Renal cortical epithelial cell (primary cell): ENCODE measurements at places on chromosomes 5 and 9. TPM values are rescaled to one million over a fixed set of nuclear protein-coding genes. Genes with fewer than 3 reads are reported as not detected.

GRCh38 chr5:95770830-95771708 lies 39.9 kb downstream of the RHOBTB3 start:
- DNase-seq, result peak; percentile 44

The RNF20 gene
- 19.4 and 47.3 TPM in 2 replicates for total RNA-seq

- DNase-seq, result no peak
These were observed 21.5 kb downstream of the XPA start for GRCh38 chr9:97675655-97676054.

GRCh38 chr9:131289301-131290035 lies at the start of gene PLPP7:
PLPP7 (plus strand) TSS chr9:131289723; CDS start chr9:131289998, 275 bp downstream.
- peak; percentile 55 for DNase-seq

DNA sequence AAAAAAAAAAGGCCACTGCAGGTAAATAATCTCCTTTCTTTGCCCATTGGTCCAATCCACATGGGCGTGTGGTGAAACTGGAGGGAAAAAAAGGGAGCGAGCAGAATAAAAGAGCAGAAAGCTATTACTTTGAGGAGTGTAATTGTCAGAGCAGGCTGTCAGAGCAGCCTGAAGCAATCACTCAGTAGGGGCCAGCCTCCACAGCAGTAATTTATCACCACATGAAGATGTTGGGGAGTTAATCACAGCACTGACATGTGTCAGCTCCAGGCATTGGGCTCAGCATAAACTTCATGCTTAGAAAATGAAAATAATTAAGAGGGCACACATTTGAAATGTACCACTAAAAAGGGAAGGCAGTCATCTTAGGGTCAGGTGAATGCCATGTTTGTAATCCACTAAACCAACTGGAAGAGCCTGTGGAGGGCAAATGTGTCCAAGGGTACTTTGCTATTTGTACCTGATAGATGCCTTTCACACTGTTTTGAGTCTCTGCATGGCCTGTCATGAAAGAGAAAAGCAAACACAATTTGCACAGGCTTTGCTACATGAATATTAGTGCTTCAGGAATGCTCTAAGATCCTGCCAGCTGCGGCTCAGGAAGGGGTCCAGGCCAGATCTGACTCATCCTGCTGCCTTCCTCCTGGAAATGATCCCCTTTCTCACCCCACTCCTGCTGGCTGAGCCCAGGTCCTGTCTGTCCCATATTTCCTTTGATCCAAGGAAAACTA lies 2.9 kb upstream of the PTGER4 start:
- peak; percentile 37 for DNase-seq

GRCh38 chr9:128505414-128505765 lies 871 bp downstream of the GLE1 start:
- DNase-seq, result no peak

The ADRB2 gene
- total RNA-seq, result 2.7 and 7.6 TPM in 2 replicates

- DNase-seq, result no peak
These were observed 5.0 kb downstream of the IL11RA start for GRCh38 chr9:34656992-34657391.

DNA sequence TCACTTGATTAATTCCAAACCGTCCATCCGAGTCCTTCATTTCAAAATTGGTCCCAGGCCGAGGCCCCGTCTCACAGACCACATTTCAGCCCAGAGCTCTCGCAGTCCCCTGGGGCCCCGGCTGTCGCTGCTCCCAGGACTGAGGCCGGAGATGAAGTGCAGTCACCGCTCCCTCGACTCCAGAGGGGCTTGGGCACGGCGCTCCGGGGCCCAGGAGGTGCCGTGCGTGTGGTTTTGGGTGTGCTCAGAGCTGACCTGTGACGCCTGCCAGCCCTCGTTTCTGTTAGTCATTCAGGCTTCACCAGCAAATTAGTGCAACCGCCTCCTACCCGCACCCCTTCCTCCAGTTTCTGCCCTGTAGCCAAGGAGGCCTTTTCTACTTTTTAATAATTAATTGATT lies 48.7 kb upstream of the PHYKPL start:
- DNase-seq, result no peak

DNA sequence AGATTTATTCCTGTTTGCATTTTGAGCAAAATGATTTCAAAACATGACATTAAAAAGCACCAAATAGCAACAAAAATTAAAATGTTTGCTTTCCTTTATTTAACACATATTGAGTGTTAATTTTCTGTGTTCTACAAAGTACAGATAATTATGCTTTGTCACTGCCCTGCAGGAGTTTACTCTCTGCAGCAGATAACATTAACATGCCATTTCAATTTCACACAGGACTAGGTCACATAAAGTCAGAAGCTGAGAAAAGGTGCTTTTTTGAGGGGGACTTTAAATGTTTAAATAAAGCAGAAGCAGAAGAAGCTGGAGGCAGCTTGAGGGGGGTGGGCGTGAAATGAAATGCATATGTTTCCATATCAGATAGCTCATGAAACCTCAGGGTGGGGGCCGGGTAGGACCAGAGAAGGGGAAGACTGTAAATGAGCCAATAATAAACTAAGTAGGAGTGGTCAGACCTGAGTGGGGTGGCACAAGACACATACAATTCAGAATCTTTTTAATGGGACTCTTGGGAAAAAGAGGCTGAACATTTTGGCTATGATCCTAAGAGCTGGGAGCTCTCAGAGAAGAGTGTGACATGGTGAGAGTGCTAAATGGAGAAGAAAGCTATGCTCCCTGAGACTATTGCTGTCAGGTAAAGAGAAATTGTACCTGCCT lies 387.5 kb downstream of the FAM170A start:
- no peak for DNase-seq

DNA sequence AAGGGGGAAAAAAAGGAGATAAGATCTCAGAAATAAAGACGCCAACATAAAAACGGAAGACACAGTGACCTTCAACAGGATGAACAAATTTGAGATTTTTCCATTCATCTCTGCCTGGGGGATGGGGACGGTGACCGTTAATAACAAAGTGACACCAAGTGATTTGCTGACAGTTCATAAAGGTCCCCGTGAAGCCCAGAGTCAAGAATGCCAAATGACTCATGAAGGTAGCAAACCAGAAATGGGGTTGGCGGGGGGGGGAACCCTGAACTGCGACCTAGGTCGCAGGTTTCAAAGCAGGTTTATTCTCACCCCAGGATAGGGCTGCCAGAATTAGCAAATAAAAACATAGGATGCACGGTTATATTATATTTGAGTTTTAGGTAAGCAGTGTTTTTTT lies 21.1 kb upstream of the SHB start:
- DNase-seq, result no peak

DNA sequence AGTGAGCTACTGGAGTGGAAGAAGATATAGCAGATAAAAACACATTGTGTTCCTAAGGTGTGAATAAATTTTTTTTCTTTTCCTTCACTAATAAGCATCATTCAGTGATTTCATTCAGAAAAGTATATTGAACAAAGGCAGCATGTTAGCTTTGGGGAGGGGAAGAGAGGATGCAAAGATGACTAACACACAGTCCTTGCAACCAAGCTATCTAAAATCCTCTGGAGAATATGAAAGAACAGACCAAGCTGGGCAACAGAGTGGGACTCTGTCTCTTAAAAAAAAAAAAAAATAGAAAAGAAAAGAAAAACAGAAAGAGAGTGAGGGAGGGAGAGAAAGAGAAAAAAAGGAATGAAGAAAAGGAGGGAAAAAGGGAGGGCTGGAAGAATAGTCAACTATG lies 22.3 kb upstream of the OMD start:
- no peak for DNase-seq

The RNF180 gene
- total RNA-seq, result 13.0 and 35.2 TPM in 2 replicates

- DNase-seq, result no peak
These were observed 603 bp downstream of the SAXO1 start for GRCh38 chr9:19032406-19032805.

The SARDH gene
- 2.1 and 5.4 TPM in 2 replicates for total RNA-seq

GRCh38 chr9:5587024-5587423 lies 41.9 kb upstream of the RIC1 start:
- DNase-seq, result no peak

DNA sequence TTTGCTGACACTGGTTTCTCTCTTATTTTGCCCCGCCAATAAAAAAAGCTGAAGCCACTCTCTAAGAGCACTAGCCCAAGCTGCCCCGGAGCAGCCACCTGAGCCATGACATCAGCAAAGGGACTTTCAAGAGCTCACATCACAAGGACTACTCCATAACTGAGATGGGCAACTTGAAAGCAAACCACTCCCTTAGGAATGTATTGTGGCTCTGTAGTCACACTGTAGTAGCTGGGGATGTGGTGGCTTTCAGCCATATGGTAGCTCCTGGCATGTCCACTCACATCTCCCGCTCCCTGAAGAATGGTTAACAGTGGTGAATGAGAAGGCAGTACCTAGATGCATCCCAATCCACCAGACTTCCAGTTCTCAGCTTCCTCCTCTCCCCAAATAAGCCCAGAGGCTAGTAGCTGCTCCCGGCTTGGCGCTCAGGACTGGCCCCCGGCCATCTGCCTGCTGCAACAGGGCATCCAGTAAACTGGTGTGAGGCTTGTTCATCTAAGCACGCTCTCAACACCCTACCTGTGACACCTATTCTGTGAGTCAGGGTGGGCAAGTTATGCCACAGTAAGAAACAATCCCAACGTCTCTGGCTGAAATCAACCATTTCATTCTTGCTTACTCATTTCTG lies 63.7 kb downstream of the S1PR3 start:
- DNase-seq, result no peak

DNA sequence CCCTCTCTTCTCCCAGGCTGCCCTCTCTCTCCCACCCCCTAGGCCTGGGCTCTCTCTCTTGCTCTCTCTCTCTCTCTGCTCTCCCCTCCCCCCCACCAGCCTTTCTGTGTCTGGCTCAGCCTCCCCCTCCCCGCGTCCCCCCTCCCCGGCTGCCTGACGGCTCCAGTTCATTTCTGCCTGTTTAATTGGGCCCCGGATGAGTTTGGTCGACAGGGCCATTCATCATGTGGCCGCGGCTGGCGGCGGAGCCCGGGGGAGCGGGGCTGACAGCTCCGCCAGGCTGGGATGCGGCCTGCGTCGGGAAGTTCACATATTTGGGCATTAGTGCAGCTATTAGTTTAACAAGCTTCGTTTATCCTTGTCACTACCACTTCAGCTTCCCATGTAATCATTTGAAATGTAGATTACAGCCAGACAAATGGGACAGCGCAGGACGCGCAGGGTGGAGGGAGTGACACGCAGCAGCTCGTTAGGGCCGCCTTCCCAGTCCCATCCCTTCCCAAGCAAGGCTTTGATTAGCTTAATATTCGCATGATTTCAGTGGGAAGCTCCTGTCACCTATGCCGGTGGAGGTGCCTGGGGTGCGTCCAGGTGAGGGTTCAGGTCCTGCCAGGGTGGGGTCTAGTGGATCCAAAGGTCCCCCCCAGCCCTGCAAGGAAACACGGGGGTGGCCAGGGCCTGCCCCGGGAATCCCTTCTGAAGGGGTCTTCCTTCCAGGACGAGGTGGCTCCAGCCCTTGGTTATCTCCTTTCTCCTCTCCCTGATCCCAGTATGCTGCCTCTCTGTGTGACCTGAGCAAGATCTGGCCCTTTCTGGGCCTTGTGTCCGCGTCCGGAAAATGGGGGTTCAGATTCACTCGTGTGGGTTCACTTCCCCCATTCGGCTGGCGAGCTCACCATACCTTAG lies 214.8 kb downstream of the PAX5 start:
- DNase-seq, result no peak

GRCh38 chr9:104872656-104873488 lies 55.1 kb downstream of the ABCA1 start:
- peak; percentile 90 for DNase-seq

The OGN gene
- not detected in 2 replicates for total RNA-seq

DNA sequence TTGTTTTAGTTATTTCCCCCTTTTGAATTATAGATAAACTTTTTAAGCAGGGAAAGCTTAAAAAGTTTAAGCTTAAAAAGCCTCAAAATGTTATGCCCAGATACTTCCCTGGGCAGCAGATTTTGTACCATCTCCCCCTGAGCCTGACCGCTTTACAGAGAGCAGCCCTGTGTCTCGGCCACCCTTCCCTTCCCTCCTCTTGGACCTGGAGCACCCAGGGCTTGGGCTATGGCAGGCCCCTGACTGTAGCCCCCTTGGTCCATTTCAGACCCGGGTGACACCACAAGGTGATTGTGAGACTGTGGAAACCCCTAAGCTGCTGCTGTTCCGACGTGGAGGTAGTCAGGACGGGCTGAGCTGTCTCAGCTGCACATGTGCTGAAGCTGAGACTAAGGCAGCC lies 97.7 kb downstream of the RALGPS1 start:
- no peak for DNase-seq

- no peak for DNase-seq
These were observed 103.4 kb downstream of the ADAMTS2 start for GRCh38 chr5:179241764-179242370.

GRCh38 chr9:33229359-33230114 lies 10.4 kb upstream of the SPINK4 start:
- peak; percentile 87 for DNase-seq

The CDC14B gene
- 30.6 and 55.7 TPM in 2 replicates for total RNA-seq
